ENCODE measurements at places on chromosomes 11 and 22. TPM values are rescaled to one million over a fixed set of nuclear protein-coding genes. Genes with fewer than 3 reads are reported as not detected.

GRCh38 chr11:130601141-130601540 lies 152.7 kb downstream of the ADAMTS15 start:
- DNase-seq, result no peak

DNA sequence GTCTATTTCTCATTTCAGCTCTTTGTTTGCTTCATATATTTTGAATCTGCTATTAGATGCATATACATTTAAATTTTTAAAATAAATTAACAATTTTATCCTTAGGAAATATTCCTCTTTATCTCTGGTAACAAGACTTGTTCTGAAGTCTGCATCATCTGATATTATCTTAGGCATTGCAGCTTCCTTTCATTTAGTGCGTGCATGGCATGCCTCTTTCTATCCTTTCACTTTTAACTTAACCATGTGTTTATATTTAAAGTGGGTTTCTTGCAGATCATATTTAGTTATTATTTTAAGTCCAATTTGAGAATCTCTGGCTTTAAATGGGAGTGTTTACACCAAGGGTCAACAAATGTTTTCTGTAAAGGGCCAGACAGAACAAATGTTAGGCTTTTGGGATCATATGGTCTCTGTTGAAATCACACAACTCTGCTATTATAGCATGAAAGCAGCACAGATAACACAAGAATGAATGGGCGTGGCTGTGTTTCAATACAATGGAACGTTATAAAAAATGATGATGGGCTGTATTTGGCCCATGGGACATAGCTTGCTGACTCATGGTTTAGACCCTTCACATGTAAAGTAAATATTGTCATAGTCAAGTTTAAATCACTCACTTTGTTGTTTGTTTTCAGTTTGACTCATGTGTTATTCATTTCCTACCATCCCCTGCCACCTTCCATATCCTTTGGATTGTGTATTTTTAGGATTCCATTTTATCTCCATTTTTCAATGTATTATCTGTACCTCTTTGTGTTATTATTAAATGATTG lies 83.9 kb upstream of the SNX19 start:
- peak; percentile 88 for DNase-seq

- DNase-seq, result no peak
These were observed 759.0 kb upstream of the API5 start for GRCh38 chr11:42552786-42553185.

GRCh38 chr11:73053964-73054363 lies 88.2 kb downstream of the FCHSD2 start:
- DNase-seq, result no peak

DNA sequence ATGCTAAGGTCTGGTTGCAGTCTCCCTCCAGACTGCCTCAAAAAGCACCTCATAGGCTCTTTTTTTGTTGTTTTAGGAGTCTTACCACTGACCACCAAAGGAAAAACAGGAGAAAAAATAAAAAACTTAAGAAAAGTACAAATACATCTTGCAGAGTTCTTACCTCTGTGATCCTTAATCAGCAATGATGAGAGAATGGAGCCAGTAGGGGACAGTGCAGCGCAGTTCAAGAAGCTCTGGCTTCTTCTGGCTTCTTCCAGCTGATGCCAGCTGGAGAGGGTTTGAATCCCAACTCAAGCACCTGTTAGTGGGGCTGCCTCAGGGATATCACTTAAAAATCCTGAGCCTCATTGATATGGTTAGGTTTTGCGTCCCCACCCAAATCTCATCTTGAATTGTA lies 223.3 kb upstream of the ISX start:
- no peak for DNase-seq

DNA sequence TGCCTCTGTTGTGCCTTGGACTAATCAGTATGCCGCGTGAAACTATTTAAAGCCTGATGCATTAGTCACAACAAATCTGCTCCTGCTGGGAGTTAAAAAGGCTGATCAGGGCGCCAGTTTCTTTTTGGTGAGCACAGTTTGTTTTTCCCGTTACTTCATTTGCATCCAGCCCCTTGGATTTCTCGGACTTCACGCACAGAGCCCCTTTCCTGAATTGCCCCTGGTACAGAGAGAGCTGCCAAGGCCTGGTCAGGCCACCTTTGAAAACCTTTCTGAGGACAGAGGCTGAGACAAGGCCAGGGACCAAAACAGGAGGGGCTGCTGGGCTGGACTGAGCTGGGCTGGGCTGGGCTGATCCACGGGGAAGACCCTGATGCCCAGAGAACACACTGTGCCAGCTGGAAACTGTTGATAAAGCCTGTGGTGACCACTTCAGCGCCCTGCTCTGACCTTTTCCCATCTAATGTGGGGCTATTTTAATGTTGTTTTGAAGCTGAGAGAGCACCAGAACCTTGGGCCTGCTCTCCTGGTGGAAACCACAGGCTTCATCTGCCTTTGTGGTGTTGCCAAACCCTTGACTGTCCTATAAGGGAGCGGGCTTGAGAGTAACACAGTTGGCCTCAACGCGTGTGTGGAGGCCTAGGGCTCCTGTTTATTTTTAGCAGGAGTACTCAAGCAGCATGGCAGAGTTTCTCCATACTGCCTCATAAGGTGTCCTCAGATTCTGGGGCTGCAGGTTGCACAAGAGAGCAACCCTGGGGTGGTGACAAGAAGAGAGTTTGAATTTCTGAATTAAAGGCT lies 44.2 kb downstream of the NAV2 start:
- DNase-seq, result no peak

- DNase-seq, result no peak
These were observed 841 bp downstream of the B3GNT6 start for GRCh38 chr11:77035039-77035438.

DNA sequence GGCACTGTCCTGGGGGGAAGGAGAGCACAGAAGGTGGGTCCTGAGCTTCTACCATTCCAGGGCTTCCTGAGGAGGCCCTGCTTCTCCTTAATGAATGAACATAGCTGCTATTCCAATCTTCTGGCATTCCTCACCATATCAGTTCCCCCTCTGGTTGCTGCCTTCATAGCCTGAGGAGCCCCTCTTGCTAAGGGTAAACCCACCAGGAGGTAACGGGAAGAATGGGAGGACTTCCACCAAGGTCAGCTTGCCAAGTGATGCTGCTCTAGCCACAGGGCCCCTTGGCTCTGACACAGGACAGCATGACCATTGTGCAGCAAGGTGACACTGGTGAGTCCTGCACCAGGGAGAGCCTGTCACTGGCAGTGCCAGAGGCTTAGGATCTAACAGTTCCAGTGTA lies 1022.5 kb downstream of the TBC1D22A start:
- no peak for DNase-seq

DNA sequence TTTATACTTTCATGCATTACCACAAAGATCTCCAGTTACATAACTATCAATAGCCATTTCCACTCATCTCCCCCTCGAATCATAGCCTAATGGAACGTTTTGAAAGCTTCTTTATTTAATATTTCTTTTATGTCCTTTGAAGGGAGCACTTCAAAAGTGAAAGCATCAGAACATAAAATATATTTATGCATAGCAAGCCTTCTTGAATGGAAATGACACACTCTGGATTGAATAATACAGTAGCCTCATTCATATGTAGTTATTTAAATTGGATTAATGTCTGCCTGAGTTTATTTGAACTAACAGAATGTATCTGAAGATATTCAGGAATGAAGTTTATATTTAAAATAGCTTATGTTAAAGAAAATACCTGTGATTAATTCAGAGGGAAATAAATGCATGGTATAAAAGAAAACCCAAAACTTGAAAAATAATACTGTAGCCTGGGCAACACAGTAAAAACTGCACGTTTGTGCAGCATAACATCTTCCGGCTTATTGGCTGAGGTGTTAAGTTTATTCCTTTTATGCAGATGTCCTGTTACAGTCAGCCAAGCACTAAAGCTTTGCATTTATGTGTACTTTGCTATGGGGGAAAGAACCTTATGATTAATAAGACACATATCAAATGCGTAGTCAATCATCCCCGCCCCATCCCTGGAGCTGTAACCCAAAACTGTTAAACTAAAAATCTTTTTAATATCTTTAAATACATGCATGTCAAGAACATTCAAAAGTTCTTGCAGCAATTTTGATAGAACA lies 22.0 kb downstream of the OOSP3 start:
- DNase-seq, result peak; percentile 16

DNA sequence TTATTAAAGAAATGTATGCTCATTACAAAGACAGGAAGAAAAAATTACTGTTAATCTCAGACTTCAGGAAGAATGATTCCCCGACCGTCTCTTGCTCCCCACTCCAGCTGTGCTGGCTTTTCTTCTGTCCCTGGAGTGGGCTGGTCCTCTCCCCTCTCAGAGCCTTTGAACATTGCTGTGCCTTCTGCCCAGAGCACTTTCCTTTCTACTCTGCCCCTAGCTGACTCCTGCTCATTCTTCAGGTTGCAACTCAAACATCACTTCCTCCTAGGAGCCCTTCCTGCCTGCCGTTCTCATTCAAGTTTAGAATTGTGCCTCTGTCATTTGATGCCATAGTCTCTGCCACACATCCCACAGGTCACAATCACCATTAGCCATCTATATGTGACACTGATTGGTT lies 329.5 kb downstream of the MIAT start:
- no peak for DNase-seq

DNA sequence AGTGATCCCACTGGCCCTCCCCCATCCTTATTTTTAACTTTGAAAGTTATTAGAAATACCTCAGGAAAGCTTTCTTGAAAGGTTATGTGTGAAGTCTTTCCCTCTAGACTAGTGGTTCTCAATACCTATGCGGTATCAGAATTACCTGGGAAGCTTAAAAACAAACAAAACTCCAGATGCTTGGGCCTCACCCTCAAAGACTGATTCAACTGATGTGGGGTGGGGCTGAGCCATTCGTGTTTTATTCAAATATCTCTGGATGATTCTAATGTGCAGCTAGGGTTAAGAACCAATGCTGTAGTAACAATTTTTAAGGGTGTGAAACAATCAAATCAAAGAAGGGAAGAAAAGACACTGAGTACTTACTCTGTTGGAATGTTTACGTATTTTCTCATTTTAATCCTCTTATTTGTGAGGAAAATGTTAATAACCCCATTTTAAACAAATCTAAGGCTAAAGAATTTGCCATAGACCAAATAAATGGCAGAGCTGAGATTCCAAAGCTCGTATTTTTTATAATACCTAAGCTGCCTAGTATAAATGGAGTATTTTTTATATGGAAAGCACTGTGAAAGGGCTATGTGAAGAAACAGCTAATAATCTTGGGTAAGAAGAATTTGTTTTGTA lies 47.6 kb downstream of the PLEKHB1 start:
- DNase-seq, result no peak

- DNase-seq, result no peak
These were observed 26.5 kb downstream of the HTR3A start for GRCh38 chr11:114001416-114001815.

- no peak for DNase-seq
These were observed 44.7 kb downstream of the BIRC2 start for GRCh38 chr11:102391549-102392237.

DNA sequence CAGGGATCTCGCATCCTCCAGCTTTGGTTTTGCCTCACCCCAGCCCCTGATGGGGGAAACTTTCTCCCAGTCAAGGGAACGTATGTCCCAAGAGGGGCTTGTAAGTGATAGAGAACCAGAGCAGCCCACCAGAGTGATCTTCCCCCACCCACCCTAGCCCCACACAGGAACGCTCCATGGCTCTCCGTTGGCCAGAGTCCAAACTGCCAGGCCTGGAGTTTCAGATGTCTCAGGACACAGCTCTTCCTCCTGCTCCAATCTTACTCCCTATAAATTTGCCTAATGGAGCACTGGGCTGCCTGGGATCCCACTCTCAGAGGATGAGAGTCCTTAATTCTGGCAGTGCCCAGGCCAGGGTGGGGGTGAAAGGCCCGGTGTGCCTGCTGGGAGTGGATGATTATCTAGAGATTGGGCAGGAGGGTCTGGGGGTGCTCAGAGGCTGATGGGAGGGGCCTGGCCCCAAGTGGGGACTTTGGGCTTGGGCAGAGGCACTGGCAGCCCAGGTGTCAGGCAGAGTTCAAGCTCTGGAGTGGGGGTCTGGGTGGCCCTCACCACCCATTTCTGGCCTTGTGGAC lies 79.9 kb downstream of the WNT7B start:
- DNase-seq, result no peak

GRCh38 chr11:110447897-110448745 lies 18.4 kb downstream of the FDX1 start:
- DNase-seq, result no peak

GRCh38 chr22:39097098-39098020 lies at the start of gene APOBEC3H:
Gene APOBEC3H, plus strand, starts transcription at chr22:39097244. Its CDS starts 3,035 bp downstream, at chr22:39100279.
- DNase-seq, result no peak

DNA sequence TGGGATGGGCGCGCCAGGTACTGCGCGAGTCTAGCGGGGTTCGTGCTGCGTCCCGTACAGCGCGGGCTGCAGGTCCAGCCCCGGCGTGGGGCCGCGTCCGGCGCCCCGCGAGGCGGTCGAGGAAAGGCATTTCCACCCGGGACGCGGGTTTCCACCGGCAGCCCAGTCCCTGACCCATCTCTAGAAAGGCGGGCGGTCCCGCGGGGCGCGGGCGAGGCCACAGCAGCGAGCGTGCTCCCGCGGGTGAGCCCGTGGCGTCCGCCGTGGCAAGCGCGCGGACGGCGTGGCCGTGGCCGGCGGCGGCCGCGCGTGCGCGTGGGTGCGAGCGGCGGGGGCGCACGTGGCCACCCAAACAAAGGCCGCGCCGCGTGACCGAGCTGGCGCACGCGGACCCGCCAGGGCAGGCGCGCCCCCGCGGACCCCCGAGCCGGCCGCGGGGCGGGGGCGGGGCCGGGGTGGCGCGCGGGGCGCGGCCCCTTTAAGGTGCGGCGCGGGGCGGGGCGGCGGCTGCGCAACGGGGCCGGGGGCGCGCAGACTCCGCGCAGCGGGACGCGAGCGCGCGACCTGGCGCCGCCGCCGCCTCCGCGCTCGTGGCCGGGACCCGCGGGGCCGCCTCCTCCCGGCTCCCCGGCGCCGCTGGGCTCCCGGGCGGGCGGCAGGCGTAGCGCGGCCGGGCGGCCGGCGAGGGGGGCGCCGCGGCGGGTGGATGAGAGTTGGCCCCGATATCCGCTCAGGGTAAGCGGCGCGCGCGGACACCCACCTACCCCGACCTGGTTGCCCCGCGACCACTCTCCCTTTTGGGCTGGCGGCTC lies 39.3 kb upstream of the CELSR1 start:
- peak; percentile 60 for DNase-seq

DNA sequence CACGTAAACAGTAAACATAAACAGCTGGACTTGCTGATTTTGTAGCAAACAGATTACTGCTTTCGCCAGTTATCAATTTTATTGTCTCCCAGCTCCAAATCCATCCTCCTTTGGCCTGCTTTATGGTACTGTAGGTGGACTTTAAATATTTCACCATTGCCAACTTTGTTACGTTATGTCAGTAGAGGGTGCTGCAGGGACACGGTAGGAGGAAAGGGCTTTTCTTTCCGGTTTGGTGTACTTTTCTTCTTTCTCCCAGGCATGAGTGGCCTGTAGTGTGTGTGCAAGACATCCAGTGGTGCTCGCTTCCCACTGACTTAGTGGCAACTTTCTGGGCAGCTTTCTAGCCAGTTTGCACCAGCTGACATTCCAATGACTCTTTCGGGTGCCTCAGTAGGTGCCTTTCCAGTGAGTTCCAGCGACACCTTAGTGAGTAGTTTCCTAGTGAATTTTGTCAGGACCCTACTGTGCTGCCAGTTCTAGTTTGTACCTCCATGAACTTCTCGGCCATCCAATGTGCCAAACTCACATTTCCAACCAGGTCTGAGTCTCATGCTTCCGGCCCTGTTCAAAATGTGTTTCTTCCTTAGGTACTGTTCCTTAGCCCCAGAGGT lies 267.6 kb upstream of the TENM4 start:
- no peak for DNase-seq

GRCh38 chr11:12200279-12200990 lies 90.0 kb downstream of the MICAL2 start:
- DNase-seq, result no peak

ATL3 gene
- total RNA-seq, result 85.6 TPM

TRIM6 gene
- total RNA-seq, result 3.9 TPM

GGTLC2 gene
- total RNA-seq, result not detected

BRSK2 gene
- 0.38 TPM for total RNA-seq

VWCE gene
- total RNA-seq, result 3.3 TPM

OR52I1 gene
- not detected for total RNA-seq
